ENCODE measurements at places on chromosomes 3 and 15.

DNA sequence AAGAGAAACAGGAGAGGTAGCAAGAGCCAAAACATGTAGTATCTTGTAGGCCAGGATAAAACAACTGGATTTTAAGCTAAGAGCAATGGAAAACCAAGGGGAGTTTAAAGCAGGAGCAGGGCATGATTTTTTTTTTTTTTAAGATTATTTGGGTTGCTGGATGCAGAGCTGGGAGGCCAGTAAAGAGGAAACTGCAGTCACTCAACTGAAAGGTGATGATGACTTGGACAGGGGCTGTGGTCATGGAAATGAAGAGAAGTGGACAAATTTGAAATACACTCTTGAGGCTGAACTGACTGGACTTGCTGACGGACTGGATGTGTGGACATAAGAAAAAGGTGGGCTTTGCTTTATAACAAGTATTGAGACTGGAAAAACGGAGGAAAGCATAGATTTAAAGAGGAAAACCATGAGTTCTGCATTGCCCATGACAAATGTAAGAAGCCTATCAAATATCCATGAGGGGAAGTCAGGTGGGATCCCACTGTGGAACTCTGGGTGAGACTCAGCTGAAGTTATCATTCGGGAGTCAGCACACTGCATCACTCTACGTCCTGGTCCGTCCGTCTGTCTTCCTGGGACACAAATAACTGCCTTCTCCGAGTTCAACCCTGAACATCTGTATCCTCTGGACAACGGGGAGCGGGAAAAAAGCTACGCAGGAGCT, 688 bp downstream of the XPC start:
- DNase-seq = no peak

GRCh38 chr3:152623286-152623911, 211.5 kb upstream of the P2RY1 start:
- no peak for DNase-seq

DNA sequence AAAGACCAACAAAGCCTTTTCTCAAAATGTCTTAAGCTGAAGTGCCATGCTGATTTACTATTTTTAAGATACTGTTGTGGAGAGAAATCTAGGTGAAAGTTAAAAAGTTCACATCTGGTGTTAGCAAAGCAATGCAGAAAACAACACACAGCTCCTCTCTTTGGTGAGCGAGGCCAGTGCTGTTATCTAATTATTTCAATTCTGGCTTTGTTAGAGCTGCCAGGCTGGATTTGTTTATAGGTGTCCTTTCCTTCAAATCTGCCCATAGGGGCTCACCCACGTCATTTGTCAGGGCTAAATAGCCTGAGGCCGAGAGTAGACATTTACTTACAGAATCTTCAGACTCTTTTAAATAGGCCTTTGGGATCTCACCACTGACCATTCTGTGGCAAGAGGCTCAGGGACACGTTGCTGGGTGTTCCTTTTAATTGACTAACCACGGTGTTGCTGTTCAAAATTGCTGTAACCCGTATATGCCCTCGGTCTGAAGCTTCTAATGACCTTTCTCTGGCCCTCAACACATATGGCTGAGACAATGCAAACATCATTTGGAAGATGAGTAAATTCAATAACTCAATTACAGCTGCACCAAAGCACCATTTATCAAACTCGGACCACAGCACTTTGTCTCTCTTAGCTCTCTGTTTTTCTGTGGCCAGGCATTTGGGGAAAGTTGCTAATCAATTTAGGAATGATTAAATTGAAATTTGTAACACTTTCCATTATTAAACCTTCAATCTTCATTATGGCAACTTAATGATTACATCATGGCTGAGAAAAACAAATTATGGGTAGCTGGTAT, 152.6 kb downstream of the PDZRN3 start:
- no peak for DNase-seq

DNA sequence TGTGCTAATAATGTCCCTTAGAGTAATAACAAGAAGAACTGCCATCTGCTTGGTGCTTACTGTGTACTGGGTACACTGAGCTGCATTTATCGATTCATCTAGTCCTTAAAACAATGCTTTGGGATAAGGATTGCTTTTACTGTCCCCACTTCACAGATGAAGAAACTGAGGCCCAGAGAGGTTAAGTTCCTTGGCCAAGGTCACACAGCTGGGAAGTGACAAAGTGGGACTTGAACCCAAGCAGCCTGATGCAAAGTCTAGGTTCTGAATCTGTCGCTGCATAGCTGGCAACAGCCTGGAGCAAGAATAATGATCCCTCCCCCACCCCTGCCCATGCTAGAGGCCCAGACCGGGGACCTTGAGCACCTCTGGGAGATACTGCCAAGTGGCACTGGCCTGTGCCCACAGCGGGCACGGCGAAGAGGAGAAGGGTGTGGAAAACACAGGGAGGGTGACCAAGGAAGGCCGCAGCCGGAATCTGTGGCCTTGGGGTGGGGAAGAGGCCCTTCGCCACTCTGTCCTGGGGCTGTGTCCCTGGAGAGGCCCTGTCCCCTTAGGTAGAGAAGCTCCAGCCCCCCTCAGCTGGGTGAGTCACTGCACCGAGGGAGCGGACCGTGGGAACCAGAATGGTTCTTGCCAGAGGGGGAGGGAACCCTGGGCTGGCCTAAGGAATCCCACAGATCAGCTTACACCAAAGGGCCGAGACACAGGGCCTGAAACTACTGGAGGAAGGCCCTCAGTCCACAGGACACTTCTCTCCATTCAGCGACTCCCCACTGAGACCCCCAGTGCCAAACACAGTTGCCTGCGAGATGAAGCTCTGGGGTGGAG, 3.5 kb downstream of the PLXND1 start:
- DNase-seq = no peak

GRCh38 chr3:41308119-41308518, 108.8 kb downstream of the CTNNB1 start:
- no peak for DNase-seq

- DNase-seq = no peak
Observed at GRCh38 chr15:48422401-48422800, 91.2 kb downstream of the DUT start.

DNA sequence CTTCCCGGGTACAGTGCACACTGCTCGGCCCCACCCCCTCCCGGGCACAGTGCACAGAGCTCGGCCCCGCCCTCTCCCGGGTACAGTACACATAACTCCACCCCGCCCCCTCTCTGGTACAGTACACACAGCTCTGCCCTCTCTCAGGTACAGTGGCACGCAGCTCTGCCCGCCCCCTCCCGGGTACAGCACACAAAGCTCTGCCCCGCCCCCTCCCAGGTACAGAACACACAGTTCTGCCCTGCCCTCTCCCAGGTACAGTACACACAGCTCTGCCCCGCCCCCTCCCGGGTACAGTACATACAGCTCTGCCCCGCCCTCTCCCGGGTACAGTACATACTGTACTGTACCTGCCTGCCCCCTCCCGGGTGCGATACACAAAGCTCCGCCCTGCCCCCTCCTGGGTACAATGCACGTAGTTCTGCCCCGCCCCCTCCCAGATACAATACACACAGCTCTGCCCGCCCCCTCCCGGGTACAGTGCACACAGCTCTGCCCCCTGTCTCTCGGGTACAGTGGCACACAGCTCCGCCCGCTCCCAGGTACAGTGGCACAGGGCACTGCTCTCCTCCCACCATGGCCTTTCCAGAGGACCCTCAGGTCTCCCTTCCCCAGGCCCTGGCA, 16.4 kb upstream of the PRR20G start:
- no peak for DNase-seq

- no peak for DNase-seq
Observed at GRCh38 chr3:4776399-4776979, 202.7 kb upstream of the BHLHE40 start.

DNA sequence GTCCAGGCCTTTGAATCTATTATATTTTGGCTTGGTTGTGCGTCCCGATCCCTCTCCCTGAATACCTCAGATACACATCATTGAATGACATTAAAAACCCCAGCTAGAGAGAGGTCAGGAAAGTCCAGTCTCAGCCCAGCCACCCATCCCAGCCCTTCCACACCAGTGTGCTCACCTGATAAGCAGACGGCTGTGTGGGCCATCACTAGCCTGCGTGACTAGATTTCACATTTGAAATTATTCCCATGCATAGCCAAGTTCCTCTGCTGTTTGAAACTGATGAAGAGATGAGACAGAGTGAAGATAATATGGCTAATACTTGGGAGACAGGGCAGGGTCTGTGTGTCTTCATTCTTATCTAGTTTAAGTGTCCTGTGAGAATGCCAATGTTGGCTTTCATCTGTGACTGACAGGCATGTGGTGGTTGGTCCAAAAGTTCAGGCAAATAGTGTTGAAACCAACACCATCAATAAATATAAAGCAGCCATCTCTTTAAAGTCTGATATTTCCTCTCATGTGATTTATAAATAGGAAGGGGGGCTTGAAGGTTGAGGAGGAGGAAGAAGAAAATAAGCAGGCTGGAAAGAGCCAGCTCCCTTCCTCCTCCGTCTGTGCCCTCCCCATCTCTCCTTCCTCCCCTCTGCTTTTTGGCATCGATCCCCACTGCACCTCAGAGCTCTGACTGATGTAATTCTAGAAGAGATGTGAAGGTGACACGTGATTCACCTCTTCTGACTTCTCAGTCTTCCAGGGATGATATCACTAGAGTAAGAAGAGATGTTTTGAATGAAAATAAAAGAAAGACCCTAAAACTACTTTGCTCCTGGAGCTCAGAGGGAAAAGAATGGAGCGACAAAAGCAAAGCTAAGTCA, 5.1 kb downstream of the FAM43A start:
- no peak for DNase-seq

DNA sequence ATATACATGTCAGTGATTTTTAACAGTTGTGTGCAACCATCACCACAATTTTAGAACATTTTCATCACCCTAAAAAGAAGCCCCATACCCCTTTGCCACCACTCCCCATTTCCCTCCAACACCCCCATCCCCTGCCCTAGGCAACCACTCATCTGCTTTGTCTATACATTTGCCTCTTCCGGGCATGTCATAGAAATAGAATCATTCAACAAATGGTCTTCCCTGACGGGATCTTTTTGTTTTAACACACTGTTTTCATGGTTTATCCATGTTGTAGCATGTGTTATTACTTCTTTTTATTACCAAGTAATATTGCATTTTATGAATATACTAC, 4.0 kb downstream of the VILL start:
- no peak for DNase-seq

GRCh38 chr15:94239474-94239873, 8.1 kb downstream of the MCTP2 start:
- DNase-seq = no peak

Measured in activated naive CD4-positive, alpha-beta T cell (primary cell).